ENCODE measurements at places on chromosomes 3 and 15. TPM values are rescaled to one million over a fixed set of nuclear protein-coding genes. Genes with fewer than 3 reads are reported as not detected.

Gene ZBED2
- 8.2 TPM for total RNA-seq

Gene PTH1R
- 14.5 TPM for total RNA-seq

Gene CCR8
- not detected for total RNA-seq

Gene ILDR1
- 8.3 TPM for total RNA-seq

Gene CD200R1
- 1.5 TPM for total RNA-seq

- no peak overlapping the region for H3K4me3 ChIP-seq
- no peak for DNase-seq
- no peaks in the 10 kb centered on the region for H3K27me3 ChIP-seq
- H3K27ac ChIP-seq, result no peak overlapping the region
- H3K36me3 ChIP-seq, result no peaks in the 10 kb centered on the region
- no peaks in the 10 kb centered on the region for H3K4me1 ChIP-seq
Measured at GRCh38 chr3:180058238-180058637, 21.5 kb upstream of the PEX5L start.

DNA sequence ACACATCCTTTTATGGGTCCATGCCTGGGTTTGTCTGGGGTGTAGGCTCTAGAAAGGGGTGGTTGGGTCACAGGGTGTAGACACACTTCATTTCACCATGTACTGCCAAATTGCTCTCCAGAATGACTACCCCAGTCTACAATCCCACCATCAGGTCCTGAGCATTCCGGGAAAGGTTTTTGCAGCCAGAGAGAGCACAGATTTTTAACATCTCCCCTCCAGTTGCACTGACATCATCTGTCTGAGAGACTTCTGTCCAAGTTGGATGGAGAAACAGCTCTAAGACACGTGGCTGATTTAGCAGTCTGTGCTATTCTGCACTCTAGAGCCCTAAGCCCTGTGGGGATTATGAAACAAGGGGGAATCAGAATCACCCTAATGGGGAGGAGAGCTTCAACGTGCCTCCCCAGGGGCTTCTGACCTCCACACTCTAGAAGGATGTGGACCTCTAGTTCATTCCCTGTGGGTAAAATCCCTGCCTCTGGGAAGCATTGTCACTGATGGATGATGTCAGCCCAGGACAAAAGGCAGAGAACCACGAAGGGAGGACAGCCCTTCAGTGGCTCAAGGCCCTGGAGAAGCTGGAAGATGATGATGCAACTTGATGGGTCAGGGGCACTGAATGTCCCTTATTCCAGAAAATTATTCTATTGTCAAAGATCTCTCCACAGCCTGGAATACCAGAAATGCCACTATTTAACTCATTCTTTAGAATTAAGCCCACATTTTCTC is 71.5 kb downstream of the CD200R1L start:
- no peaks in the 10 kb centered on the region for H3K36me3 ChIP-seq
- no peak overlapping the region for H3K27ac ChIP-seq
- no peak for DNase-seq
- H3K27me3 ChIP-seq, result no peaks in the 10 kb centered on the region

- DNase-seq, result no peak
- no peaks in the 10 kb centered on the region for H3K4me1 ChIP-seq
- no peak overlapping the region for H3K4me3 ChIP-seq
- H3K27me3 ChIP-seq, result no peaks in the 10 kb centered on the region
- no peaks in the 10 kb centered on the region for H3K36me3 ChIP-seq
Measured at GRCh38 chr3:189172668-189173419, 1.1 kb downstream of the TPRG1 start.

DNA sequence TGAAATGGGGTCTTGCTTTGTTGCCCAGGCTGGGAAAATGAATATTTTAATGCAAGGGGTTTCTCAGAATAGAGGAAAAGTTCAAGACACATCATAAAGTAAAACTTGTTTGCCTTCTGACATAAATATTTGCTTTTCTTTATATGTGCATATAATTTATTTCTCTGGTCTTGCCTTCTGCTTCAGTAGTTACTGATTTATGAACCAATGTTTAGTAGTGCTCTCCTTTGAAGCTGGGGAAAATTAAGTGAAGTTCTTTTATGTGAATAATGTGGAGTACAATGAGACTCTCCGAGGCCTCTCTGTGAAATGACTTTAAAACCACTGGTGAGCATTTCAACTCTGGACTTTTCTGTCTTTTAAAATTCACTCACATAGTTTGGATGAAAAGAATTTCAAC is 55.6 kb downstream of the MAGI1 start:
- no peak overlapping the region for H3K4me3 ChIP-seq
- no peaks in the 10 kb centered on the region for H3K27me3 ChIP-seq
- DNase-seq, result no peak
- no peaks in the 10 kb centered on the region for H3K36me3 ChIP-seq
- no peak overlapping the region for H3K27ac ChIP-seq

DNA sequence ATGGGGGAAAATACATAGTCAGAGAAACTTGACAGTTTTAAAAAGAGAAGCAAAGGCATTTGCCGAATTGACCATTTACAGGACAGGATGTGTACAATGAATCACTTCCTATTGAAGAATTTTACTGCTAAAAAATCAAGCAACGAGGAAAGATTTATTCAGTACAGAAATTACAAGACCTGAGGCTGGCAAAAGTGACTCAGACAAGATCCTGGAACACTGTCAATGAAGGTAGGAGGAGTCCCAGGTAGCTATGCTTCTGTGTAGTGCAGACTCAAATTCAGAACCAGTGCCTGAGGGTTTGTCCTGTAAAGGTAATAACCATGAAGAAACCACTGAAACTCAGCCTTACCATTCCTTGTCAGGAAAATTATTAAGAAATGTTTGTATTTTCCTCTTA is 120.9 kb downstream of the ZMAT3 start:
- H3K4me3 ChIP-seq, result no peak overlapping the region
- H3K36me3 ChIP-seq, result no peaks in the 10 kb centered on the region
- no peak for DNase-seq

- H3K27me3 ChIP-seq, result no peaks in the 10 kb centered on the region
- DNase-seq, result no peak
- H3K4me3 ChIP-seq, result no peak overlapping the region
- peaks cover 12% of the 10 kb centered on the region for H3K36me3 ChIP-seq
- H3K4me1 ChIP-seq, result no peaks in the 10 kb centered on the region
Measured at GRCh38 chr15:99645543-99645935, 79.8 kb downstream of the MEF2A start.

DNA sequence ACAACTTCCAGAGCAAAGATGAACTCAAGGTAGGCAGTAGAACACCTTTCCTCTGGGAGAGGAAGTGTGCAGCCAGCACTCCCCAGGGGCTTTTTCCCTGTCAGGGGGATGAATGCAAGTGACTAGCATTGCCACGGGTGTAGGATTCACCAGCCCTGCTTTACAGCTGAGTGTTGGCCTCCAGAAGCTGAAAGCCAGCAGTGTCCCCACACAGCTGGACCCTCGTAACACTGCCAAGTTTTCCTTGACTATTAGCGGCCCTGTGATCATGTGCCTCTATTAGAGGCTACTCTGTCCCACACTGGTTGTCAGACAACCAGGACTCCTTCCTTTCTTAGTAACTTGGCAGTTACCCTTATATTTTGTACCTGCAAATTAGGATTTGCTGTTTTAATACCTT is 104.9 kb upstream of the MANF start:
- no peak for DNase-seq
- H3K4me1 ChIP-seq, result no peaks in the 10 kb centered on the region
- H3K4me3 ChIP-seq, result no peak overlapping the region
- no peak overlapping the region for H3K27ac ChIP-seq
- no peaks in the 10 kb centered on the region for H3K27me3 ChIP-seq
